HCT116 (cell line): ENCODE measurements at places on chromosomes 12 and 14.
A peak's percentile ranks its signal among the peaks of the same experiment; 100 is the strongest.

DNA sequence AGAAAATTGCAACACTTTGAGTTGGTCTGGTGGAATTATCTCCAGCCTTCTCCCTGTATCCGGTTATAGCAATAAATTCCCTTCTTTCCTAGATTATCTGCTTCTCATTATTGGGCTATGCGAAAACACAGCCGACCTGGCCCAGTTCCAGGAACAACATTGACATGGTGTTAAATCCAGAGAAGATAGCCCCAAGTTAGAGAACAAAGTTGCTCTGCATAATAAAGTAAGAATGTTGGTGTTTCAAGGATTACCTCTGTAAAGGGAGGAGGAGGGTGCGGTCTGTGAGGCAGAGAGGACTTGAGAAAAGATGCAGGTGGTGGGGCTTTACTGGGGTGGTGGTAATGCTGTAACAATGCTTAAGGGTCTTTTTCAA lies 12.1 kb downstream of the TCL1A start:
- DNase-seq: no peak

- no peak for DNase-seq
These were observed 181.2 kb downstream of the PRKCH start for GRCh38 chr14:61502459-61503093.

- no peak for DNase-seq
These were observed 248.3 kb downstream of the FBXL14 start for GRCh38 chr12:1346126-1346525.

- no peak for DNase-seq
These were observed 9.9 kb downstream of the CPNE8 start for GRCh38 chr12:38895446-38895845.

- DNase-seq: no peak
These were observed 1.1 kb downstream of the ATP5F1B start for GRCh38 chr12:56644654-56645053.

- peak; percentile 66 for DNase-seq
These were observed 135.8 kb downstream of the INSM2 start for GRCh38 chr14:35669782-35670181.

- DNase-seq: no peak
These were observed 2.3 kb downstream of the ETV6 start for GRCh38 chr12:11651785-11652184.

GRCh38 chr12:25245491-25245890 lies 5.2 kb downstream of the KRAS start:
- no peak for DNase-seq

DNA sequence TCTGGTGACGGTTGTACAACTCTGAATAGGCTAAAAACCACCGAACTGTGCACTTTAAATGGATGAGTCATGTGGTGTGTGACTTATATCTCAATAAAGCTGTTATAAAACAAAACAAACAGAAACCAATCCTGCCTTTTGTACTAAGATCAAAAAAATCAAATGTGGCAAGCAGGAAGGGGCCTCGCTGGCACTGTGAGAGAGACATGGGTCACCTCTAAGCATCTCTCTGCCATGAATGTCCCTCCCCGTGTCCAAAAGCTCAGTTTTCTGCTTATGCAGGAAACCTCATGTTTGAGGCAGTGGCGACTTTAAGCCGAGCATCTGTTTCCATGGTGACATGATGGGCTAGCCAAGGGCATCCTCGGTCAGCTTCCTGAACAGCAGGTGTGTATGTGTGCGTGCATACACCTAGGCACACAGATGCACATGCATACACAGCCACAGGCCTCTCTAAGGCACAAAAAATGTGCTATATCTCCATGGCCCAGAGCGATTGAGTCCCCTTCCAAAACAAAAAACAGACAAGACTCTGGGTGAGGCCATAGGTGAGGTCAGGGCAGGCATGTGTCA lies 44.4 kb downstream of the ARL6IP4 start:
- no peak for DNase-seq

DNA sequence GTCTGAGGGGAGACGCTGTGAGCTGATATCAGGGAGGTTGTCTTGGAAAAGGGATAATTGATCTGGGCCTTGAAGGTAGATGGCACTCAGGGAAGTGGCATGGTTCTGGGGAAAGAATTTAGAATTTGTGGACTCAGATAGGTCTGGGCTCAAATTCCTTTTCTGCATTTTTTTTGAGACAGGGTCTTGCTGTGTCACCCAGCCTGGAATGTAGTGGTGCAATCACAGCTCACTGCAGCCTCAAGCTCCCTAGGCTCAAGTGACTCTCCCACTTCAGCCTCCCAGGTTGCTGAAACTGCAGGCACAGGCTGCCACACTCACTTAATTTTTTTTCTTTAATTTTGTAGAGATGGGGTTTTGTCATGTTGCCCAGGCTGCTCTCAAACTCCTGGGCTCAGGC lies 98.1 kb upstream of the NCOR2 start:
- no peak for DNase-seq

DNA sequence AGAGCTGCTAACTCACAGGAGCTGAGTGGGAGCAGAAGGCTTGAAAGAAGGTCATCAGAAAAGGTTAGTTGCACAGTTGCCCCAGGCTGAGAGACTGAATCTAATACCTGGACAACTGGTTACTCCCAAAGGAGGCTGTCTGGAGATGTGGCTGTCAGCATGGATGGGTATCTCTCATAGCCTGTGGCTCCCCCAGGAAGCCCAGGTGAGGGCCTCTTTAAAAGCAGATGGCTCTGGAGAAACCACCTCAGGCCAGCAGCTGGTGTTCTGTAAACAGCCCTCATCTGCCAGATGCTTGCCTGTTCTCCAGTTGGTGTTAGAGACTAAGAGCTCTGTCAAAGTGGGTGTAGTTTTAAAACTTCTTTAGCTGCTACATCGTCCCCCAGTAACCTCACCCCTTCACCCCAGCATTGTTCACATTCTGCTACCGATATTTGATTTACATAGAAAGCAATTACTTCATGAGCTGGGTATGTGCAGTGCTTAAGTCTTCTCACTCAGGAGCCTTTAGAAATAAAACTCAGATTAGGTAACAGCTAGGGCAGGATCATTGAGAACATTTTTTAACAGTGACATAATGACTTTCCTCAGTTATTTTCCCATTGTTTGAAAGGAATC lies 25.8 kb downstream of the DACT1 start:
- no peak for DNase-seq

GRCh38 chr12:11834104-11834812 lies 184.8 kb downstream of the ETV6 start:
- DNase-seq: no peak

GRCh38 chr12:96401076-96401871 lies 1.0 kb upstream of the CDK17 start:
- peak; percentile 51 for DNase-seq

GRCh38 chr12:116934908-116935705 lies 24.4 kb downstream of the FBXW8 start:
- DNase-seq: no peak

DNA sequence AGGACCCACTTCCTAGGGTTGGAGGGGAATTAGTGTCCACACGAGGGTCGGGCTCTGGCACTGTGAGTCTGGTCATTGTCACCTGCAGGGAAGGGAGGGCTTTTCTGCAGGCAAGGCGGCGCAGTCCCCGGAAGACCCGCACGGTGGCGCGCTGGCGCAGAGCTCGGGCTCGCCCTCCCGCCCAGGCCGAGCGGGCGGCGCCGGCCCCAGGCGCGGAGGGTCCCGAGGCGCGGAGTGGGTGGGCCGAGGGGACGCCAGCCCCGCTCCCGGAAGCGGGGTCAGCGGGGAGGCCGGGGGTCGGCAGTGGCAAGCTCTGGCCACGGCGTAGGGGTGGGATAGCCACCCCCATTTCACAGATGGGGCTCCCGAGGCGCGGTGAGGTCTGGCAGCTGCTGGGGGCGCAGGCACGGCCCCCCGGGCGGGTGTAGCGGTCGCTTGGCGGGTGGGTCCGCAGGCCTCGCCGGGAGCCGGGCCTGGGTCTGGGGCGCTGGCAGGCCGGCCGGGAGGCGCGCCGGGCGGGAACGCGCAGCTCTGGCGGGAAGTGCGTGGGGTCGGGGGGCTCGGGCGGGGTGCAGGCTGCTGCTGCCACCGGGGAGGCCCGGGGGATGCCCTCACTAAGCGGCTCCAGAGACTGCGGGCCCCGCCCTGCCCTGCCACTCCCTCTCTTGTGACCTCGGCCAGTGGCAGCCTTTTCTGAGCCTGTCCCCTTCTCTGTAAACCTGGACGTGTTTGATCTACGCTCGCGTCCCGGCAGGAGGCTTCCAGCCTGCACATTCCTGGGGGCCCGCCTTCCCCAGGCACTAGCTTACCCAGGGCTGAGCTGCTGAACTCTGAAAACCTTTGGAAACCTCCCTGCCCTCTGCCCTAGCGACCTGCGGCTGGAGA lies 46.1 kb downstream of the CYP46A1 start:
- DNase-seq: no peak

GRCh38 chr14:103144085-103144484 lies 20.8 kb downstream of the TNFAIP2 start:
- no peak for DNase-seq

DNA sequence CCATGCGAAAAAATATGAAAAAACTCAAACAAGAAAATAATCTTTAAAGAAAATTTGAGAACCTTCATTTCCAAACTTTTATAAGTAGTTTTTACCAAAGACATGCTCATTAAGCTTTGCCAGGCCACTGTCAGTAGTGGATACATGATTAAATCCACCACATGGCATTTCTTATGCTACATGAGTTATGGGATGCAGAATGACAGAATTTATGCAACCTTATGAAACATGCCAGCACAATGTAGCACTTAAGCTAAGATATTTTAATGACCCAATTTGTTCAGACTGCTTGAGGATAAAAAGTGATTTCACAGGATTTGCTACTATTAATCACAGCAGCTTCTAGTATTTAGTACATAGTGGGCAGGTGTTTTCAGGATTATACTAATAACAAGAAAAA lies 123.3 kb downstream of the ATP23 start:
- DNase-seq: no peak

GRCh38 chr14:51069055-51069454 lies 25.9 kb downstream of the TRIM9 start:
- DNase-seq: no peak

DNA sequence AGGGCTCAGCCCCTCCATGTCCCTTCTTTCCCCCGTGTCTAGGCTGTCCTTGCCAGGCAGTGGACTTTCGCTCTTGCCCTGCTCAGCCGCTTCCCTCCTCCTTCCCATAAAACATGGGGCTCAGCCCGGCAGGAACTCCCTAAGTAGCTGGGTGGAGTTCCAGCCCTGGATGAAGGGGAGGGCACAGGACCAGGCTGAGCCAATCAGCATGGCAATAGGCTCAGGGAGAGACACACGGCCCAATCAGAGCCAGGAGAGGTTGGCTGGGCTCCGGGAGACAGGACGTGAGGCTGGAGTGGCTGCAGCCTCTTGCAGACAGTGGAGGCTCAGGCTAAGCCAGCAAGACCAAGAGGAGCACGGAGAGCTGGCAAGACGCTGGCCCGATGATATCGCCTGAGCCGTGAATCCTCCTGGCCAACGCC lies 54.3 kb downstream of the GALNT9 start:
- DNase-seq: peak; percentile 82

GRCh38 chr12:95368931-95369330 lies 105.0 kb upstream of the METAP2 start:
- no peak for DNase-seq

GRCh38 chr12:9001233-9001632 lies 11.9 kb downstream of the KLRG1 start:
- DNase-seq: no peak
